ENCODE measurements at places on chromosomes 6 and 20.

GRCh38 chr6:24549674-24550353 is 55.0 kb downstream of the ALDH5A1 start:
- DNase-seq = no peak

DNA sequence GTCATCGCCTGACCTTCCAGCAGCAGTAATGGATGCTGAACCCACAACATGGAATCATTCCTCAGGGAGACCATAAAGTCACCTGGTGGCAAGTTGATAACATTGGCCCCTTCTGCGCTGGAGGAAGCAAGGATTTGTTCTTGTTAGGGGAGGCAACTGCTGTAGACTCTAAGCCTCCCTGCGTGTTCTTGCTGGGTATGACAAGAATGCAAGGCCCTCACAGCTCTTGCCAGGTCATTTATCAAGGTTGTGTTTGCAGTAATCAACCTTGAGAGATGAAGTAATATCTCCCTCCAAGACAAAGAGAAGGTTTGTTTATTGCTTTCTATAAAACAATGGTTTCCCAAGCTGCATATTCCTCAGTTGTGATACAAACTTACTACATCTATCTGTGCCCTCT is 80.9 kb downstream of the PERP start:
- DNase-seq = no peak

GRCh38 chr6:79079561-79080041 is 1.5 kb upstream of the PHIP start:
- peak; percentile 24 for DNase-seq

DNA sequence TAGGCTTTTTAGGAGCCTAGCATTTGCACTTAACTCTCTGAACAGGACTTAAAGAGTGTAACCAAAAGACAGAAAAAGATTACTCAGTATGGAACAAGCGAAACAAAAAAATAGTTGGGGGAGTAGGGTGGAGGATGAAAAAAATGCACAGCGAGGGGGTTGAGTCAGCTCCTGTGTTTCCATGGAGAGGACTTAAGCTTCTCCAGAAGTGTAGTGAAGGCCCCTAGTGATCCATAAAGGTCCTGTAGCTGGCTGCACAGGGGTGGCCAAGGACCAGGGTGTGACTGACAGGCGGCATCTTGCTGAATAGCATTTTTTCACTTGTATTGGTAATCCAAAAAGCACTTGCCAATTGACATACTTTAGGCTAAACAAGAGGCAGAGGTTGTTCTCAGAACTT is 533.9 kb downstream of the RFPL4B start:
- DNase-seq = no peak

DNA sequence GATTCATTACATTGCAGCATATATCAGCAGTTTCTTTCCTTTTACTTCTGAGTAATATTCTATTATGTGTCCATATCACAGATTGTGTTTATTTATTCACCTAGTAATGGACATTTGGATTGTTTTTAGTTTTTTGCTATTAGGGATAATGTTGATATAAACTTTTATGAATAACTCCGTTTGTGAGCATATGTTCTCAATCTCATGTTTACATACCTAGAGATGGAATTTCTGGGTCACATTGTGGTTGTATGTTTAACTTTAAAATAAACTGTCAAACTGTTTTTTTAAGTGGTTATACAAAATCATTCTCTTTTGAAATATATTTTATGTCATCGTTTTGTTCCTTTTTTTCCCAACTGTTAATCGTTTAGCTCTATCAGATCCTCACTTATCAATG is 311.6 kb downstream of the MMUT start:
- no peak for DNase-seq

DNA sequence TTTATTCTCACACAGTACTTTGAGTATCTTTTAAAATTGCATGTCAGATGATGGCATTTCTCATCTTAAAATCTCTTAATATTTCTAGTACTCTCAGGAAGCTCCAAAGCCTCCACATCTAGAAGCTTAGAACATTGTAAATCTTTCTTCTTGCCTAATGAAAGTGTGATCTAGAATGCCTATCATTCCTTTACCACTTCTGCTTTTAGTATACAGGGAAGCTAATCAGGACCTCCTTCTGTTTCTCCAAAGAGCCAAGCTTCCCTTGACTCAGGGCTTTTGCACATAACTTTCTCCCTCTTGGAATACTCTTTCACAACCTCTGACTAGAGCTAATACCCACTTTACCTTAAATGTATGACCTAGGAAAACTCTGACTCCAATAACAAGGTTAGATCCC is 7.5 kb upstream of the ELOVL4 start:
- DNase-seq = no peak

GRCh38 chr6:5471637-5472398 is 210.5 kb downstream of the FARS2 start:
- peak; percentile 71 for DNase-seq

DNA sequence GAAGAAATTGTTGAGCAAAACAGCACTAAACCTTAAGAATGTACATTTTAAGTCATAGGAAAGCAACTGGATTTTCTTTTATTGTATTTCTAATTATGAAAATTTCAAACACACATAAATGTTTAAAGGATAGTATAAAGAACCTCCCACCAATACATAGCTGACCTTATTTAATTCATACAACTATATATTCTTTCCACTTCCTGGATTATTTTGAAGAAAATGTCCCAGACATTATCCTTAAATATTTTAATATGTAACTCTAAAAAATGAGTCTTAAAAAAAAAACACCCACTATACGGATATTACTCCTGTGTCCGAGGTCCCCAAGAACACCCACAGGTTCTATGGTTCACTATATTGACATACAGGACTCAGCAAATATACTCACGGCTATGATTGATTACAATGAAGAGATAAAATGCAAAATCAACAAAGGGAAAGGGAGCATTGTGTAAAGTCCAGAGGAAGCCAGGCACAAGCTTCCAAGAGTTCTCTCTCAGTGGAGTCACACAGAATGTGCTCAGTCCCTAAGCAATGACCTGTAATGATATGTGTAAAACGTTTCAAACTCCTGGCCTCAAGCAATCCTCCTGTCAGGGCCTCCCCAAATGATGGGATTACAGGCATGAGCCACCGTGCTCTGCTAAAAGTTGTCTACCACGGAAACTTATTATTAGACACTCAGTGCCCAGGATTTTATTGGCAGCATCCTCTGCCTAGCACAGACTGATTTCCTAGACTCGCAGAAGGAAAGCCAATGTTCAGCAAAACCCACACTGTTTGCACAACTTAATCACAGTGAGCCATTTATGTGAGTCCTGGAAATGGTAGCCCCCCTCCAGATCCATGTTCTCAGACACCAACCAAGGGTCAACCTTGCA is 23.2 kb downstream of the GLYATL3 start:
- no peak for DNase-seq

- no peak for DNase-seq
Observed at GRCh38 chr6:6091608-6092002, 84.9 kb upstream of the NRN1 start.

DNA sequence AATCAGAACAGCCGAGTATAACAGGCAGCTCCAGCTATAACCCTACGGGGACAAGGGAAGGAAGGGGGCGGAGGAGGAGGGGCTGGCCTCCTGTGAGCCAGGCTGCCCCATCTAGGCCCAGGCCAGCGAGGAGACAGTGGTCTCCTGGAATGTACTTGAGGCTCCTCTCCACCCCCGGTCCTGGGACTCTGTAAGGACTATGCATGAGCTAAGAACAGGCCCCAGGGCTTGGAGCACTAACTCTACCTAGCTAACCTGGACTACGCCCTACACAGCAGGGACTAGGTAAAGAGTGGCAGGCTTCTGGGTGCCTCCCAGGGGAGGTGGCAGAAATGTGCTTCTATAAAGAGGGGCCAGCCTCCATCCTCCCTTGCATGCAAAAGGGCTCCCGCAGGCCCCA is 8.9 kb downstream of the KCNK15 start:
- DNase-seq = no peak

DNA sequence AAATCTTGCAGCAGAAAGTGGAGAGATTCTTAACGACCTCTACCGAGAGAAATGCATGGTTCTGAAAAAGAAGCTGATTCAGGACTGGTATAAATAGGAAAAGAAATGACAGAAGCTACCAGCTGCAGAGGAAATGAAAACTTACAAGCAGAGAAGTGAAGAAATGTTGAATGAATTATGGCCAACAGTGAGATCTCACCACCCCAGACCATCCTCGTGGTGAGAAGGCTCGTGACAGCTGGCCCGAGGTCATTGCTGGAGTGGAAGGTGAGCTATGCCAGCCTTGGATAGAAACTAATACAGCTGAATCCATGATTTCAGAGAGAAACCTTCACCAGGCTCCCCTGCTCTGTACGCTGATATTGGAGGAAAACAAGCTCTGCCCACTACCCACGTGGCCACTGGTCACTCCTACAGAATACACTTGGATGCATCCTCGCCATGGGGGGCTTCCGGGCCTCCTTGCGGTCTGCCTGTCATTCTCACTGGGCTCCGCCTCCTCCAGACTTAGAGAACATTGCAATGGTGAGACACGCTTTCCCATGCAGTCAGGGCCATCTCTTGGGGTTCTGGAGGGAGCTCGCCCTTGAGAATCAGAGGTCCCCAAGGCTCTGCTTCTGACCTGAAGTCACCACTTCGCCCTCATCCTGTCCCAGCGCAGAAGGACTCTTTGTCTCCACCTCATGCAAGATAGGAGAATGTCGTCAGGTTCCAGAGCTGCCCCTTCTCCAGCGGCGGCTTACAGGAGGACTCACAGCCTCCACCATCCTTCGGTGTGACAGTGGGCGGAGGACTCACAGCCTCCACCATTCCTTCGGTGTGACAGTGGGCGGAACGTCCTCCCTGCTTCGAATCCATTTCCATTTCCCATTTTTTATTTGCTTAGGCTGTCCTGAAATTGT is 10.6 kb upstream of the TUBB2B start:
- no peak for DNase-seq

DNA sequence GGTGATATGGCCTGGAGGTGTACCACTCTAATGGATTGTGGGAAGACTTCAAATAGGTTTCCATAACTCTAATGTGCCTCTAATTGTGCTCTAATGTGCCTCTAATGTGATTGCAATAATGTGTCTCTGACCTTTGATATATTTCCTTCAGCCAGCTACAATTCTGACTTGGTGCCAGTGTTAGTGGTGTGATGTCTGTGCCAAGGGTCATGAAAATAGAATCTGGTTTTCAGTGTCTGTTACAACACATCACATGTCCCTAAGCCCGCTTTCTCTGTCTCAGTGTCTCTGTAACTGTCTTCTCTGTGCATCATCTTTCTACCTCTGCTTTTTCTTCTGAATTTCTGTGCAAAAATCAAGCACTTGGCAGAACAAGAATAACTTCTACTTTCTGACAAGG is 77.2 kb upstream of the ECI2 start:
- no peak for DNase-seq

GRCh38 chr6:165671222-165671768 is 8.3 kb upstream of the PDE10A start:
- no peak for DNase-seq

DNA sequence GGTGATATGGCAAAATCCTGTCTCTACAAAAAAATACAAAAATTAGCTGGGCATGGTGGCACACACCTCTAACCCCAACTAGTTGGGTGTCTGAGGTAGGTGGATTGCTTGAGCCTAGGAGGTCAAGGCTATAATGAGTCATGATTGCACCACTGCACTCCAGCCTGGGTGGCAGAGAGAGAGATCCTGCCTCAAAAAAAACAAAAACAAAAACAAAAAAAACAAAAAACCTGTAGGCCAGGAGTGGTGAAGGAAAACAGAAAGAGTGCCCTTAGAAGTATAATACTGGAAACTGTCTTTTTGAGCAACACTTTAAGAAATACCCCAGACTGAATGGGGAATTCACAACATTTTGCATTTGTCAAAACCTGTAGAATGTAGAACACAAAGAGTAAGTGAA is 85.3 kb downstream of the JARID2 start:
- no peak for DNase-seq

- peak; percentile 14 for DNase-seq
Observed at GRCh38 chr20:58389324-58389967, 417 bp downstream of the VAPB start.

GRCh38 chr20:25253606-25254275 is 5.9 kb downstream of the PYGB start:
- DNase-seq = no peak

DNA sequence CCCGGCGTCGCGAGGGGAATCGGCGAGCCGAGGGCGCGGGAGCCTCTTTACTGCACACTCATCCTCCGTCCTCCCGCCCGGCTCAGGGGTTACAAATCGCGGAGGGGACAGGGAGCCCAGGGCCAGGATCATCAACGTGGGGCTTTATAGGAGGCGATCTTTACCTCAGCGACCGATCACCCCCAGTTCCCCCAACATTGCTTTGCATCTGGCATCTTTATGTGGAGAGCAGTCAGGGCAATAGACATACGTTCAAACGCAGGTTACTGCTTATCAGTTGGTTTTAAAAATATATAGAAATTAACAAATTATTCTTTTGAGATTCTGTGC is 634 bp downstream of the HSF2 start:
- DNase-seq = peak; percentile 20

DNA sequence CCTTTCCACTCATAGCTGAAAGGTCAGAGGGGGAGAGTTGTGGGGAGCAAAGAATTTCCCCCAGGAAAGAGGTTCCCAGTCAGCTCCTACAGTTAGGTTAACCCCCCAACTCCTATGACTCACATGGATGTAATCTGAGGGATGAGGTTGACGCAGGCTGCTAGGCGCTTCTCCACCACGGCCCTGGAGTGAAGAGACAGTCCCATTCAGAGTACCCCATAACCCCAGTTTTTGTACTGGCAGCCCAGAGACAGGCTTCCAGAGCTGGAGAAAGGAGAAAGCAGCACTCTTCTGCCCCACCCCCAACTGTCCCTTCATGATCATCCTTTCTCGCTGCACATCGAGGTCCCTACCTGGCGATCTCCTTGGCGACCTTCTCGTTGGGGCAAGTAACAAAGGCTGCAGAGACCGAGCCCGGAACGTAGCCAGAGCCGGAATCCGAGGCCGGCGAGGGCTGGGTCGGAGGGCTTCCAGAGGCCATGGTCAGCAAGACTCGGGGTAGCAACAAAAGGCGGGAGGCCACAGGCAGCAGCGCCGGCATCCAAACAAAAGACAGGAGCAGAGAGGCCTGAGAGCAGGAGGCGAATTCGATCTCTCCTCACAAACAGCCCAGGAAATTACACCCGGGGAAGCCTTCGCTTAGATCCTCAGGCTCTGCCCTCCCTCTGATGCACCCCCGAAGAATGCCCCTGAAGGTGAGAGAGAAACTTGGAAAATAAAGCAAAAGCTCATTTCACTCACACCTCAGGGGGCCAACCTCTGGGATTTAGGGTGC is 592 bp downstream of the CUTA start:
- DNase-seq = no peak

DNA sequence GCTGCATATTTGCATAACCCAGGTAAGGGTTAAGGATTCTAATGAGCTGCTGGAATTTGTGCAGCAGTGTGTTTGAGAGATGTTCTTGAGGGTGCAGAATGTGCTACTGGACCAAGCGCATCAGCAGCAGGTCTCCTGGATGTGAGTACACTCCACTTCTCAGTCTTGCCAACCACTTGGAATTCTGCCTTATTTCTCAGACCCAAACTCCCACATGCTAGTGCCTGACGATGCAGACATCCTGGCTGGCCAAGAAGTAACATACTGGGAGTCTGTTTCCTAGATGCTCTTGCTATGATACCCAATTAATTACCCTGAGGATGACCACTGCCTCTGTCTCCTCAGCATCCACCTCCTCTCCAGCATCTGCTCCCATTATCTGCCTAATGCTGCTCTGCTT is 186.6 kb downstream of the MOXD1 start:
- DNase-seq = peak; percentile 17

- DNase-seq = no peak
Observed at GRCh38 chr6:17454316-17455005, 61.1 kb downstream of the CAP2 start.

GRCh38 chr6:168458101-168458500 is 17.1 kb downstream of the SMOC2 start:
- DNase-seq = no peak

Data from Ammon's horn (tissue), 1 donor.